ENCODE measurements at places on chromosomes 2 and 18.

DNA sequence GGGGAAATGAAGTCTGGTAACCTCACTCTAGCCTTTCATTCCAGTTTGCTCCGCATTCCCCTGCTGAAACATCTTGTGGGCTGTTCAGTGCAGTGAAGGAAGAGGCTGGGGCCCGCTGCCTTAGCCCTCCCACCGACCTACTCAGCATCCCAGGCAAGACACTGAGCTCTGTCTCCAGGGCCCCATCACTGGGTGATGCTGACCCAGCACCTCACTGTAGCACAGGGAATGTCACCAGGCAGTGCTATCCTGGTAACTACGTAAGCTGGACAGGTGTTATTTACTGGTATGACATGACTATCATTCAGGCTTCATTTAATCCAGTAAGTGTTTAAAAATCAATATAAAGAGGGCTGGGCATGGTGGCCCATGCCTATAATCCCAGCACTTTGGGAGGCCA, 101.0 kb upstream of the NFU1 start:
- DNase-seq: no peak

GRCh38 chr18:23631746-23632145, 31.0 kb downstream of the ANKRD29 start:
- no peak for DNase-seq

GRCh38 chr18:11672846-11673454, 16.1 kb upstream of the GNAL start:
- no peak for DNase-seq

- no peak for DNase-seq
Observed at GRCh38 chr2:111632661-111633060, 251.3 kb downstream of the ANAPC1 start.

GRCh38 chr2:239971115-239971514, 54.0 kb downstream of the NDUFA10 start:
- DNase-seq: no peak
